ENCODE measurements at places on chromosomes 13 and 19.

GRCh38 chr13:89407357-89407756 lies 1736.2 kb downstream of the SLITRK5 start:
- DNase-seq, result peak; percentile 32

GRCh38 chr13:110326263-110326904 lies 19.3 kb downstream of the COL4A2 start:
- DNase-seq, result no peak

GRCh38 chr13:50936679-50937078 lies 27.1 kb downstream of the RNASEH2B start:
- DNase-seq, result no peak

GRCh38 chr13:64078025-64078424 lies 2662.4 kb upstream of the PCDH20 start:
- no peak for DNase-seq

- DNase-seq, result peak; percentile 48
These were observed 116.2 kb downstream of the TBC1D4 start for GRCh38 chr13:75365724-75366173.

DNA sequence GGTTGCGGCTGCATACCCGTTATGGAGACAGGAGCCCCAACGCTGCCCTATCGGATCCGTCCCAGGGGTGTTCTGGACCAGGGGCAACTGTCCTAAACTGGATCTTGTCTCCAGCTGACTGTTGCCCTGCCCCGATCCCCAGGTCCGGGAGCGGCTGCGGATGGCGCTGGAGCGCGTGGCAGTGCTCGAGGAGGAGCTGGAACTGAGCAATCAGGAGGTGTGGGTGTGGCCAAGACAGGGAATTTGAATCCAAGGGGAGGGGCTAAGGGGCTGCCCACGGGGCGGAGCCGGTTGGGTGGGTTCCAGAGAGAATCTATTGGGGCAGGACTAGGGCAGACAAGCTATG lies 9.9 kb downstream of the PPFIA3 start:
- no peak for DNase-seq

GRCh38 chr13:94546061-94546839 lies 49.7 kb downstream of the TGDS start:
- no peak for DNase-seq

- DNase-seq, result no peak
These were observed 900 bp downstream of the KBTBD7 start for GRCh38 chr13:41193469-41193868.

- DNase-seq, result no peak
These were observed 112.2 kb upstream of the ZNF91 start for GRCh38 chr19:23507446-23507845.

GRCh38 chr19:8323781-8324185 lies 2.5 kb downstream of the RPS28 start:
- DNase-seq, result no peak

GRCh38 chr19:55156202-55157063 lies 1.1 kb downstream of the TNNI3 start:
- DNase-seq, result no peak

- no peak for DNase-seq
These were observed 51.5 kb downstream of the SOX21 start for GRCh38 chr13:94660695-94661326.

- DNase-seq, result no peak
These were observed 57.3 kb downstream of the KLF2 start for GRCh38 chr19:16381756-16382401.

DNA sequence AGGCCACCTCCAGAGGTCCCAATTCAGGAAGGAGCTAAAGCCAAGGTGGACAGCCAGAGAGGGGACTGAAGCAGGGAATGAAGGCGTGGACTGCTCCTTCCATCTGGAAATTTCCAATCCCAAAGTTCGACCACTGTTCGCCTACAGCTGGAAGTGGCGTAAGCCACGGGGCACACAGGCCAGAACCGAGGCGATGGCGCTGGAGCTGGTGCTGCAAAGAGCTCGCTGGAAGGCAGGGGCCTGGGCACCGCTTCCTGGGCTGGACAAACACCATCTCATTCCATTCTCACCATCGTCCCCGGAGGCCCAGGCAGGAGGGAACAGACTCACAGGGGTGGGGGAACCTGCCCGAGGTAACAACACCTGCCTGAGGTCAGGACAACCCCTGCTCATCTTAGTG lies 4.2 kb downstream of the MAP2K2 start:
- no peak for DNase-seq

DNA sequence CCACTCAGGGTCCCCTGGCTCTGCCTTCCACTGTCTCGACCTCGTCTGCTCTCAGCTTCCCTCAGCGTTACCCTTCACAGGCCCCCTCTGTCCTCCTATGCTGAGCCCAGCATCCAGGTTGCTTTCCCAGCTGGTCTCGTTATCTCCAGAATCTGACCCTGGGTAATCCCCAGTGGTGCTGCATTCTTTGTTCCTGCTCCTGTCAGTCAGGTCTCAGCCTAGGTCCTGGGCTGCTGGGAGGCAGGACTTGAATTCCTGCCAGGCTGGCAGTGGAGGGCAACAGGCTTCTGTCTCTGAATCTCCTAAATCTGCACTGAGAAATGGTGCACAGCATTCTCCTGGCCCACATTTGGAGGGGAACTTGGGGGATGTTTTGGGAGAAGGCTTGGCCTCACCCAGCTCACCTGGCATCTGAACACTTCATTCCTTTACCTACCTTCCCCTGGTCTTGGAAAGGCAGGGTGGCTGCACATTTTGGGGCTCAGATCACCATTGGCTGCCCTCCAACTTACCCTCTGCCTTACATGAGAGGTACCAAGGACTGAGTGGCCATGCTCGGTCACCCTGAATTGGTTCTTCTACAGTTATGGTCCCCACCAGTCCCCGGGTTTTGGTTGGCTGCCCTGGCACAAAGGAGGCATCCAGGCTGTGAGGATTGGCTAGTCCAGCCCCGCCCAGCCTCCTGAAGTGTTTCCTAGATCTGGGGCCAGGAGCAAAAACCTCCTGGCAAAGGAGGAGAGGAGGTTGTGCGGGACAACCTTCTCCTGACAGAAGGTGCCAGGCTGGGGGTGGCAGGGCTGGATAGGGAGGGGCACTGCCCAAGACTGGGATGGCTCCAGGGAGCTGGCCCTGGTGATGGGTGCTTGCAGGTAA lies at the start of gene CYP4F8:
CYP4F8 (plus strand) TSS at position 712 of the 873 bp plus-strand sequence. CDS start 399 bp downstream, outside the sequence.
- no peak for DNase-seq

DNA sequence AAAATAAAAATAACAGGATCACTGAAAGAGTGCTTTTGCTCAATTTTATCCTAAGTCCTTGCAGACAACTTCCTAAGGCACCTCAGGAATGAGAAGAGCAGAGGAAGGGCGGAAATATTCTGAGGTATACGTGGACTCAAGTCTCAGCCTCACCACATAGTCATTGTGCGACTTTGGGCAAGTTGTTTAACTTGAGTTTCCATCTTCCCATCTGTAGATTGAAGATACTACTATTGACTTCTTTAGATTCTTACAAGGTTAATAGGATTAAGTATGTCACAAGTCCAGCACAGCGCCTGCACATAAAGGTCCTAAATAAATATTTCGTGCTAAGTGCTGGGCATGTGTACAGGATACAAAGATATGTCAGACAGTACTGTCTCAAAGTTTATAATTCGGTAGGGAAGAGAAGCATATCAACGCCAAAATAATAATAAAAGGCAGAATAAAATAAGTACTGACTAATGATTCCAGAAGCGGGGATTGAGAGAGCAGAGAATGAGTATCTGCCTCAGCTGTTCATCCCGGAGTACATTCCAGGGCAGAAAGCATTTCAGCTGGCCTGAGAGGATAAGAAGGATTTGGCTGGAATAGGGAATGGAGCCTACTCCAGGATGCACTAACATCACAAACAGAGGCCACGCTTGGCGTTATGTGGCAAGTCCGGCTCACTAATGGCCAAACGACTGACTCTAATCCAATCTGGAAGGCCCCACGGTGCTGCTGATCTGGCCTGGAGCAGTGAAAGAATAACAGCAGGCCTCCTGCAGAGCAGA lies 139.7 kb downstream of the FLT1 start:
- DNase-seq, result no peak

- DNase-seq, result no peak
These were observed 11.2 kb downstream of the PLIN4 start for GRCh38 chr19:4507150-4507452.

DNA sequence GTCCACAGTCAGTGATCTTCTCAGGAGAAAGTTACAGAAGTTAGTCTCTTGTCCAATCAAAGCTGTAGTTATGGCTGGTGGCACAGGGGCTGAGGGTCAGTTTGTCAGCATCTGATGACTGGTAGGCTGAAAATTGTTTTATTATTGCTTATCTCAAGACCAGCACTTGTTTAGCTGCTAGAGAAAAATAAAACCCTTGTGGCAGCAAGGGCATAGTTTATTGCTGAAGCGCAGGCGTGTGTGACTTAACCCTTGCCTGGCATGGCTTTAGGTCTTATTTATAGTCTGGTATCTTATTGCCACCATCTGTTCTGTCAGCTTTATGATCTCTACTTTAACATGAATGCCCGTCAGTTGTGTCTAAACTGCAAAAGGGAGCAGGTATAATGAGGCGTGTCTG lies 154.7 kb downstream of the USP12 start:
- DNase-seq, result no peak

DNA sequence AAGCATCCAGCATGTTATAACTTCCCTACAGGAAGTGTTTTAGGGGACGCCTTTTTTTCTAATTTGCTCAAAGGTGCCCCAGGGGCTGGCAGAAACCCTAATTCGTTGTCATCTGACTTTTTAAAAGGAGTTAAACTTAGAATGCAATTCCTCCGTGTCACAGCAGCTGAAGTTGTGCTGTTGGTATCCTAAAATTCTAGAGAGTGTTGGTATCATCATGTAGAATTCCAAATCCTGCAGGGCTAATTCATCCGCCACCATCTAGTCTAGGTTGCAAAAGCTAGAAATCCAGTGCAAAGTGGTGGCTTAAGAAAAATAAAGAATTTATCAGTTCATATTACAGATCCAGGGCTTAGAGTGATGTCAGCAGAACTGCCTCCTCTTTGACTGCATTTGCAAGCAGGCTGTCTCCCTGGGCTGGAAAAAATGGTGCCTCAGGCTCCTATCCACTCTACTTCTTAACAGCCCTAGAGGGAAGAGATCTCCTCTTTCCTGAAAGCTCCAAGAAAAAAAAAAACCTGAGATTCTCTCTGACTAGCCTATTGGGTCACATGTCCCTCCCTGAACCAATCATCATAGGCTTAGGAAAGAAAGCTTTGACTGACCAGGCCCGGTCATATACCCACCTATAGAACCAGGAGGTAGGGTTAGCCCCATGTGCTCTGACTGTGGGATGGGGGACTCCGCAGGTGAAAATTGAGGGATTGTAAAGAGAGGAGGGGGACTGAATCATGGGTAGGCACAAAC lies 73.0 kb downstream of the MAP4K1 start:
- DNase-seq, result no peak

- DNase-seq, result no peak
These were observed 188.2 kb downstream of the KCNRG start for GRCh38 chr13:50203256-50203941.

DNA sequence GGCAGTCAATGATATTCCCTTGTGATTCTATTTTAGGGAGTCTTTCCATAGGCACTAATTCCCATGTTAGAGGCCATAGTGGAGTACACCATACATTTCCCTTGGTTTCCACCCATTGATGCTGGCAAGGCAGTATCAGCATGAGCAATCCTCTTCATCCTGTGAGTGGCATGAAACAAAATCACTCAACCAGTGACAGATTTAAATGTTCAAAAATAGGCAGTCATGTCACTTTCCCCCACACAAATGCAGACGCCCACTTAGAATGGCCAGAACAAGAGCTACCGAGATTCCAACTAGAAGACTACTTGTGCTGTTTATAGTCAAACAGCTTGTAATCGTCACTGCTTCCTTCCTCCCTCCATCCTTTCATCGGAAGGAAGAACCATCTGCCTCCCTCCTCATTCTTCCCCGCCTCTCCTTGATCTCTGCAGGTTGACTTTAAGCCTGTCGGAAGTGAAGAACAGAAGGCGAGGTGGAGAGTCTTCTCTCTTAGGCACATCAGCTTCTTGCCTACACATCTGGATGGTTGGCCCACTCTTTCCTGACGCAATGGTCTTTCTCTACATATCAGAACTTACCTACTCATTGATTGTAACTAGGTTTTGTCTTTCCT lies 22.6 kb downstream of the RASL11A start:
- DNase-seq, result no peak

DNA sequence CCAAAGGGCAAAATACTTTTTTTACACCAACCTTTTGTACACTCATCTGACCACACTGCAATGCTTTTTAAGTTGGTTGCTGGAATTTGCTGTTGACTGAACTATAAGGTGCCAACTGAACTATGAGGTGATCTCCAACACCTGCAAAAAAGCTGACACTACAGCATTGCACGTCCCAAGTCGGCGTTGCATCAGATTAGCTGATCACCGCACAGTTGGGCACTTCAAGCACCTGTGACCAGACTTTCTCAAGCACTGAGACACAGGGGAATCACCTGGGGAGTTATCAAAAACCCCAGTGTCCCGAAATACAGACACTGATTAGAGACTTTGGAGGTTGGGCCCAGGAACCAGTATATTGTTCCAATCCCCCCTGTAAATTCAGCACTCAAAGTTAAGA lies 1.1 kb downstream of the NLRP11 start:
- DNase-seq, result no peak

- no peak for DNase-seq
These were observed 17.1 kb upstream of the MAP3K10 start for GRCh38 chr19:40174092-40174491.

GRCh38 chr19:19417046-19417445 lies 11.6 kb downstream of the GATAD2A start:
- DNase-seq, result no peak

GRCh38 chr13:35349673-35350278 lies 126.7 kb downstream of the MAB21L1 start:
- peak; percentile 38 for DNase-seq

GRCh38 chr19:16428372-16429036 lies 43.3 kb downstream of the EPS15L1 start:
- no peak for DNase-seq

GRCh38 chr19:45008552-45008951 lies 7.3 kb downstream of the RELB start:
- DNase-seq, result peak; percentile 31

GRCh38 chr19:27694361-27695055 lies 1518.4 kb downstream of the UQCRFS1 start:
- no peak for DNase-seq

GRCh38 chr19:29771708-29772414 lies 39.9 kb upstream of the CCNE1 start:
- peak; percentile 47 for DNase-seq

Measured in LoVo (cell line).